ENCODE measurements at places on chromosomes 5 and 9.

GRCh38 chr9:126523611-126524111 is 90.1 kb upstream of the LMX1B start:
- no peak for DNase-seq

- no peak for DNase-seq
Measured at GRCh38 chr5:14112998-14113652, 30.0 kb upstream of the TRIO start.

- DNase-seq = no peak
Measured at GRCh38 chr5:76299592-76299991, 103.5 kb upstream of the IQGAP2 start.

DNA sequence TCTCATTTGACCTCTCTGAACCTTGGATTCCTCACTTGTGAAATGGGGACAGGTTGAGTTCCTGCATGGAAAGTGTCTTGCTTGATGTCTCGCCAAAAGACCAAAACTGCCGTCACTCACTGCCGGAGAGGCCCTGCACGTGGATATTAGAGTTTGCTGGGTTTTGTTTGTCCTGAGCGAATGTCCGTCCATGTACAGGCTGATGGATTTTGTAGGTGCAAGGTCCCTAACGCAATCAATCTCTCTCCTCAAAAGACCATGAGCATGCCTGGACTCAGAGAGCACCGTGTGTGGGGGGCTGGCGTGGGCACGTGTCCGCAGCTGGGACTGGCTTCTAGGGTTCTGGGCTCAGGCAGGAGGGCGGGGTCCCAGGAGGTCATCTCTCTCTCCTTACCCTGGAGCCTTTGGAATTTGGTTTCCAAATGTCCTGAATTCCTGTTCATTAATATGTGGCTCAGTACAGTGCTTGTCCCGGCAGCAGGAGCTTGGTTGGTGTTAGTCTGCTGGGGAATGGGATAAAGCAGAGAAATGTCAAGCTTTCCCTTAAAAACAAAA is 146.0 kb upstream of the IER5L start:
- no peak for DNase-seq

GRCh38 chr9:95826183-95826838 is 49.2 kb upstream of the ERCC6L2 start:
- no peak for DNase-seq

Measured in fibroblast of skin of right quadriceps (primary cell).